ENCODE measurements at places on chromosomes 7 and 10.

- no peak for DNase-seq
Observed at GRCh38 chr7:141820067-141820466, 21.2 kb downstream of the PRSS37 start.

GRCh38 chr7:153628825-153629224 lies 423.4 kb upstream of the DPP6 start:
- DNase-seq, result no peak

- no peak for DNase-seq
Observed at GRCh38 chr10:86611386-86611785, 43.0 kb upstream of the OPN4 start.

- no peak for DNase-seq
Observed at GRCh38 chr10:64011912-64012714, 490.9 kb downstream of the REEP3 start.

DNA sequence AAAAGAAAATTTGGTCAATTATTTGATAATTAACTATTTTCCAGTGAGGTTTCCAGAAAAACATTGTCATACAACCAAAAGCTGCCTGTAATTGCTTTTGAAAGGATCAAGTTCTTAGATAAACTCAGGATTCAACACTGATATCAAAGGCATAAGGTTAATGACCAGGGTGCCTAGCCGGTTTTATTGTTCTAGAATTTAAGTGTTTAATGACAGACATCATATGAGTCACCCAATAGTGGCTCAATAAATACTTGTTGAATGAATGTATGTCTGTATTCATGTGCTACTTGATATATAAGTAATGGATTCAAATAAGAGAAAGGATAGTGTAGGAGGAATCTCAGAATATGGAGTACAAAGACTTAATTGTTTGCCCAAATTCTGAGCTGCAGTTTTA lies 196.1 kb upstream of the LRGUK start:
- DNase-seq, result no peak

- no peak for DNase-seq
Observed at GRCh38 chr10:5941579-5941978, 35.8 kb downstream of the IL15RA start.

DNA sequence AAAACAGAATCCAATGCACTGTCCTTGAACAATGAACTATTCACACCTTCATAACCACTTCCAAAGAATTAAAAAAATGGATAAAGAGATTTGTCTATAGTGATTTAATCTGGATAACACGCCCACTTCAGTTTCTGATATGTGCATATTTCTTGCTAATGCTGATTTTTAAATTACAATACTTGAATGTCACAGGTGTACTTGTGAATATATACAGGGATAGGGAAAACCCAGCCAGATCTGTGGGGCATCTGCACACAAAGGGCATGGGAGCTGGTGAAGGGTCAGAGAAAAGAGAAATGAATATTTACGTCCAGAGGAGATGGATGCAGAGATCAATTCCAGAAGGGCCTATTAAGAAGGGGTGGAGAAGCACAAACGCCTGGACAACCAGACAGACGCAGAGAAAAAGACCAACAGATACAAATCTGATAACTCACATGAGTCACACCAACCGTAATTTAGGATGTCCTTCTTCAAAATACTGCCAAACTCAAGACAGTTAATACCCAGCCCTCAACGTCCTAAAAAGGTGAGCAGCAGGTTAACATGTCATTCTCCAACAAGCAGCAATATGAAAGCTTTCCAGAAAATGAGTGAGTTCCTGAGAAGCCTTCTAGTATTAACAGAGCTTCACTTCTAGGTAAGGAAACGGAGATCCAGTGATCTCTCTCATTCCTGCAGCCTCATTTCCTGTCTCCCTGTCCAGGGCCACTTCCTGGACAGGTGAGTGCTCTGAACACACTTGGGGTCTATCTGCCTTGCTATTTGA lies 41.9 kb downstream of the PIP4K2A start:
- DNase-seq, result peak; percentile 27

GRCh38 chr7:27364344-27364758 lies 121.7 kb downstream of the EVX1 start:
- no peak for DNase-seq

DNA sequence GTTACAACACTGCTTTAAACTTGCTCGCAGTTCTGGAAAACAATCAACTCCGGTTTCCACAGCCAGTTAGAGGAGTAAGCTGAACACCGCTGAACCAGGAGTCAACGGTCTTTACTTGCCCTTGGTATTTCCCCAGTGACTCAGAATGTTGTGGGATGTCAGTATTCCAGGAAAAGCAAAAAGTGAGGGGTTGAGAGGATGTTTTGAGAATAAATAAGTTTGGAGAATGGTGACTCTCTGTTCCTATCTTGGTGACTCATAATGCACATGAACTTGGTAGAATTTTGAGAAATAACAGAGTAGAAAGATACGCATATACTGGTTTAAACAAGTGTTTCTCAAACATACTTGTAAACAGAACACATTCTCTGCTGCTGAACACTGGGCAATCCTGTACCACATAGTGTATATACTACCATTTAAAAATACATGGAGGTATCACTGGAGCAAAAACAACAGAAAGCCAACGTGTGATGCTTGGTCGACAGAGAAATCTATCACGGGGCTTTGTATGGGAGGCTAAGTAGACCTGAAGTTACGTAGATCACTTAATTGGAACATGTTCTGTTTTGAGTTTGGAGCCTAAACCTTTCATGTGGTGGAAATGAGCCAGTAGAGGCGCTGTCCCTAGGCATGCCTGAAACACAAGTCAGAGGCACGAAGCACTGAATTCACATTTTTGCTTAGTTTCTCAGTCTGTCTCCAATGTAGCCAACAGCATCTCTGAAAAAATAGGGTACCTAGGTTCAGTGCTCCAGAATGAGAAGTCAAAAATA lies 534.3 kb downstream of the PARD3 start:
- DNase-seq, result no peak

DNA sequence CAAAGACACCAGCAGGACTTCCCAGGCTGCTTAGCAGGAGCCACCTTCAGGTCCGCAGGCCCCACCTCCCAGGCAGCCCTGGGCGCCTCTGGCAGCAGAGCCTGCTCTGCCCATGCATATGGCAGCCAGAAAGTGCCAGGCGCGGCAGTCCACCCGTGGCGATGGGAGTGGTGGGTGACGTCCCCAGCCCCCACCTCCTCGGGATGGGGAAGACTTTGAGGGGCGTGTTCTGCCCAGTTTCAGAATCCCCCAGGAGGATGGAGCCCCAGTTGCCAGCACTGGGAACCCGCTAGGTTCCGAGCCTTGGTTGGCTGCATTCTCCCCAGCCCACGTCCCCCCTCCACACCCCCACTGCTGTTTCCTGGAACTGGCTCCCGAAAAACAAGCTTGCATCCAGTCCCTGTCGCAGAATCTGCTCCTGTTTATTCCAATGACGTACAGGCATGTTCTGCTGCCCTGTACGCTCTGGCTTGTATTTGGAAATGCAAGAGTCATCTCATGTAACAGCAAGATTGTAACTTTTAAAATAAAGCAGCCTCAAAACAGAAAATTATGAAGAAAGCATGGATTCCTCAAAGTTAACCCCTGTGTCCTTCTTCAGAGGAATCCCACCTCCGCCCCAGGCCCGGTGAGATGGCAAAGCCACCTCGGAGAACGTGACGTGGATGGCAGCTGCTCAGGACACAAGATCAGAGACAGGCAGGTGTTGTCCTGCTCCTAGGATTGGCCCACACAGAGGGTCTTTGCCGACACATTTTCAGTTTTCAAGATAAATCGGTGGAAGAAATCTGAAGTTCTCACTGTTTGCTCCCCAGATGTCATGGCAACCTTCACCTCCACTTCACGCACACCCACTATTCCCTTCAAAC lies 87.8 kb upstream of the PPP2R2D start:
- no peak for DNase-seq

DNA sequence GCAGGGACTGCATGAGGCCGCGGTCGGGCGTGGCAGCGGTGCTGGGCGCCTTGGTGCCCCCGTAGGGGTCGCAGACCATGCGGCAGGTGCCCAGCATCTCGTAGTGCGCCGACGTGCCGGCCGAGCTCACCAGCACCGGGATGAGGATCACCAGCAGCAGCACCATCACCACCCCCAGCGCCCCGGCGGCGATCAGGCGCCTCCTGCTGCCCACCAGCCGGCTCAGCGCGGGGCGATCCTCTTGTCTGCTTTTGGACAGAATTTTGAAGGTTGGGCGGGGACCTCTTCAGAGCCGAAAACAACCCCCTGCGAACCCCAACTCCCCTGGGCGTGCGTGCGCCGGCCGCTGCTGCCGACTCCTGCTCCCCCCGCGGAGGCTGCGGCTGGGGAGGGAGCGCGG lies 779 bp downstream of the C1QL3 start:
- peak; percentile 2 for DNase-seq

GRCh38 chr10:49080965-49081364 lies 34.4 kb downstream of the VSTM4 start:
- no peak for DNase-seq

DNA sequence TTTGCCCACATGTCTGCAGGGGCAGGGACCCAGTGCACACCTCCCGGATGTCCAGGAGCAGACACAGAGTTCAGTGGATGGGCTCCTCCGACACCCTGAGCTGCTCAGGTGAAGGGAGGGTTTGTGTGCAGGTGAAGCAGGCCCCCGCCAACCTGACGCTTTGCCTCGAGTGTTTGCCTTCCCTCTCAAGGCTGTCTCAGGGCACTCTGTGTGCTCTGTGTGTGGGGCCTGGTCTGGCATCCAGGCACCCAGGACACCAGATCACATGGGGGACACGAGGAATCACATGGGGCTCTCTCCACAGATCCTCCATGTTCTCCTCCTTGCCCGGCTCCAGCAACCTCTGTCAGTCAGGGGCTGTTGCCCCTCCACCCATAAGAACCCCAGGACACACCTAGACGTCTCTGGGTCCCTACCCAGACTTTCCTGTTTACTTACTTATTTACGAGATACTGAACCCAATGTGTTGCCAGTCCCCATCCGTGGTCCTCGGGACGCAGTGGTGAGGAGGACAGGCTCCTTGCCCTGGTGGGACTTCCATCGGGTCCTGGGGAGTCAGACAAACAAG lies 99.5 kb downstream of the HTR5A start:
- no peak for DNase-seq

- no peak for DNase-seq
Observed at GRCh38 chr7:108452707-108453106, 3.5 kb downstream of the NRCAM start.

DNA sequence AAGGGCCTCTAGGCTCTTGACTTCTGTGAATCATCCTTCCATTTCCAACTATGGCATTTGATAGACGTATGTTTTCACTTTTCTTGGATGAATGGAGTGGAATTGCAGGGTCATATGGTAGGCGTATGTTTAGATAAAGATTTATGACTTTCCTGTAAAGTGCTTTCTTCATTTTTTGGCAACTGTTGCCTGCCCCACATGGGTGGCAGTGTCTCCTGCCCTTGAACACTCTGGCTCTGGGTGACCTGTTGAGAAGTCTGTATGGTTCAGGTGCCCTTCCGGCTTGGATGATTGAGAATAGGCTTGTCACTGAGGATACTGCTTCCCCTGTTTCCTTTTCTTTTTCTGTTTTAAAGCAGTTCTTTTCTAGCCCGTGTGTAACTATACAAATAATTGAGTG lies 23.1 kb downstream of the RET start:
- no peak for DNase-seq

- no peak for DNase-seq
Observed at GRCh38 chr10:519055-519715, 170.3 kb downstream of the DIP2C start.

GRCh38 chr7:30660331-30661255 lies 21.7 kb downstream of the CRHR2 start:
- no peak for DNase-seq

GRCh38 chr10:105284476-105285215 lies 643.6 kb downstream of the SORCS3 start:
- no peak for DNase-seq

DNA sequence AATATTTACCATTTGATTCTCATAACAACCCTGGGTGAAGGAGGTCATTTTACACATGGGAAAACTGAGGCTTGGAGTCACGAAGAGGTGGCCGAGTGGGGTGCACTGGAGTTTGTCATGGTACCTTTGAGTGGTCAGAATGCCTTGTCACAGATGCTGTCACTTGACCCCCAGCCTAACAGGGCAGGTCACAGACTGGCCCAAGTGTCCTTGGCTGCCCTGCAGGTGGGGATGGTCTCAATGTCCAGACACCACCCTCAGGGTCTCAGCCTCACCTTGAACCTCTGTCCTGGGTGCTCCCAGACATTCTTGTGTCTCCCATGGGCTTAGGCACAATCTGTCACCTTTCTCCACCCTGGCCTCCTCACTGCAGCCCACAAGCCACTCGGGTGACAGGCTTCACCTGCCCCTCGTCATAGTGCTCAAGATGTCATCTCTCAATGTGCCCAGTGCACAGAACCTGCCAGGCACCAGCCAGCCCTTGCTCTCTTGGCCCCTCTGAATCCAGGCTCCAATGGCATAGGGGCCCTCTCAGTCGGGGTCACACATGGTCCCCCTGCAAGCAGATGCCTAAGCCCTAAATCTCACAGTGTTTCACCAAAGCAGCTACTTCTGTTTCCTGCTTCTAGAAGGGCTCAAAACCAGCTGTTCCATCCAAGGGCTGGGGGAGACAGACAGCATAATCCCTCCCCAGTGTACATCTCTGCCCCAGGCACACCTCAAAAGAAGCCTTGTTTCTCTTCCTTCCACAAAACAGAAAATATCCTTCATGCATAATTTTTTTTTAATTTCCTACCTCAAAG lies 76.8 kb upstream of the NANOS1 start:
- DNase-seq, result no peak

DNA sequence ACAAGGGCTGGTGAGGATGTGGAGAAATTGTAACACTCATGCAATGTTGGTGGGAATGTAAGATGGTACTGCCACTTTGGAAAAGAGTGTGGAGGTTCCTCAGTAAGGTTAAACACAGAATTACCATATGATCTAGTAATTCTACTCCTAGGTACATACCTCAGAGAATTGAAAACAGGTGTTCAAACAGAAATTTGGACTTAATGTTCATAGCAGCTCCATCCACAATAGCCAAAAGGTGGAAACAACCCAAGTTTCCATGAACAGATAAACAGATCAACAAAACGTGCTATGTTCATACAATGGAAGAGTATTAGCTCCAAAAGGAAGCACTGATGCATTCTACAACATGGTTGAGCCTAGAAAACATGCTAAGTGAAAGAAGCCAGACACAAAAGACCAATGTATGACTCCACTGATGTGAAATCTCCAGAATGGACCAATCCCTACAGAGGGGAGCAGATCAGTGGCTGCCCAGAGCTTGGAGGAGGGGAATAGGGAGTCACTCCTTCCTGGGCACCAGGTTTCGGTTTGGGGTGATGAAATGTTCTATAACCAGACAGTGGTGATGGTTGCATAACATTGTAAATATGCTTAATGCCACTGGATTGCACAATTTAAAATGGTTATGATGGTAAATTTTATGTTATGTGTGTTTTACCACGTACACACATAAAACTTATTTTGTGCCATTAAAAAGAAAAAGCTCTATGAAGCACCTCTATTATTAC lies 5.7 kb upstream of the WDR86 start:
- no peak for DNase-seq
